ENCODE measurements at places on chromosomes 4 and X.

GRCh38 chr4:99961711-99962110, 11.6 kb upstream of the H2AZ1 start:
- no peak for DNase-seq

GRCh38 chrX:53606456-53606855, 80.1 kb downstream of the HUWE1 start:
- DNase-seq, result no peak

DNA sequence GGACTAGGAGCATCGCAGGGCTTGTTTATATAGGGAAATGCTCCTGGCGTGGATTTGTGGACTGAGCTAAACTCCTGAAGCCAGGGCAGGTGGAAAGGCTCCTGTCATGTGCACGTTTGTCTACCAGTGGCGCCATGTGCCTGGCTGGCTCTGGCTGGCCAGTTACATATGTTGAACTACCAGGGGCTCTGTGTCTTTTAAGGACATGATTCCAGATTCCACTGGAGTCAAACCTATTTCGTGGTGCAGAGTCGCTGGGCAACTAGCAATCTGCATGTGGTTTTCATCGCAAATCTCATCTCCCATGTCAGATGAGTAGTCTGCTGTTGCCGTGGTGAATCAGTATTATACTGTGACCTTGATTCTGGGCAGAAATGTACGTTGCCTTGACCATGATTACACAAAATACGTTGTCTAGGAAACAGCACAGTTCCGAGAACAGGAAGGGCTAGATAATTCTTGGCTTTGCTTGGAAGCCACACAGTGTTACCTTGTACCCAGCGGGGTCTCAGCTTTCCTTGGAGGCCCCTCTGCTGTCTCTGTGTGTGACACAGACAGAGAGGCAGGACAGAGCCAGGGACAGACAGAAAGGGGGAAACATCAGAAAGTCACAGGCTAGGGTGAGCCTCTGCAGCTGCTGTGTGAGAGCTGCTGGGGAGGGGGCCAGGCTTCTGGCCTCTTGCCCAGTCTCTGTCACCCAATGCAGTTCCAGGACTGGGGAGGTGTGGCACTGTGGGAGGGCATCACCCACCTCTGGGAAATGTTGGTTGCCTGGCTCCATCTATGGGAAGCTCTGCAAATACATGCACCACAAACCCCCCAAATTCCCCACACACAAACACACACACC, 19.2 kb downstream of the PNMA6E start:
- DNase-seq, result no peak

DNA sequence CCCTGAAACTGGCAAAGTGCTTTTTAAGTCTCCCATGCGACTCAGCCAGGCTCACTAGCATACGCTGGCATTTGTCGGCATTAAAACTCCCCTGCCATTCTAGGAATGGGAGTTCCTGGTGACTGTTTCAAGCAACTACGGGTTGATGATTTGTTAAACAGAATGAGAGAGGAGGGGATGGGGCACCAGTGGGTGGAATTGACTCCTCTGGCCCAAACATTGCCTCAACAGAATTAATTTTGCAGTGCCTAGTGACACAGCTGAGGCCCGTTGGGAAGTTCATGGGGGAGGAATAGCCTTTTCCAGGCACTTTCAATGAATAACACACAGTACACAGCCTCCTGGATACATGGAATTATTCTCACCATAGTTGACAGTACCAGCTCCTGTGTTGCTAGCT, 30.1 kb downstream of the NEUROG2 start:
- no peak for DNase-seq

- DNase-seq, result no peak
Observed at GRCh38 chrX:100381619-100382018, 28.5 kb downstream of the PCDH19 start.

DNA sequence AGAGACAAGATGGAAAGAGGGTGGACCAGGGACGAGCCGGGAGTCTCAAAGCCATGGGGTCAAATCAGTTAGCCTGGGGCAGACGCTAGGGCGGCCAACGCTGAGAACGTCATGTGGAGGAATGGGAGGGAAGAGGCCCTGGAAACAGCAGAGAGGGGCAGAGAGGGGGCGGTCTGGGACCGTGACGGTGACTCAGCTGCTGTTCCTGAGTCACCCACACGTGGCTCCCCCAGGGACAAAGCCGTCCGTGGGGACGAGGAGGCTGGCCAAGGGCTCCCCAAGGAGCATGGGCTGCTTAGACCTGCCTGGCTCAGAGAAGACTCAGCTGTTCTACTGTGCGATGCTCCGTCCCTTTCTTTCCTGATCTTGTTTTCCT, 108.4 kb upstream of the LRPAP1 start:
- DNase-seq, result no peak

- DNase-seq, result no peak
Observed at GRCh38 chrX:77398330-77398954, 48.7 kb upstream of the FGF16 start.

GRCh38 chr4:30950737-30951136, 230.6 kb downstream of the PCDH7 start:
- no peak for DNase-seq

Data from activated T-cell treated with anti-CD3 and anti-CD28 coated beads for 4 hours (primary cell).